SJSA1 (cell line): ENCODE measurements at places on chromosomes 12 and 14. TPM values are rescaled to one million over a fixed set of nuclear protein-coding genes. Genes with fewer than 3 reads are reported as not detected.

- DNase-seq: no peak
- H3K4me3 ChIP-seq: no peak overlapping the region
- no peaks in the 10 kb centered on the region for H3K4me1 ChIP-seq
- H3K36me3 ChIP-seq: no peaks in the 10 kb centered on the region
- H3K27me3 ChIP-seq: peaks cover 20% of the 10 kb centered on the region
- H3K27ac ChIP-seq: no peak overlapping the region
Measured at GRCh38 chr12:5912011-5912410, 33.0 kb downstream of the ANO2 start.

- H3K27me3 ChIP-seq: no peaks in the 10 kb centered on the region
- H3K4me1 ChIP-seq: peaks cover 12% of the 10 kb centered on the region
- H3K27ac ChIP-seq: no peak overlapping the region
- H3K36me3 ChIP-seq: peaks cover 4% of the 10 kb centered on the region; the same call in 1 of the 2 replicates
- DNase-seq: no peak
Measured at GRCh38 chr14:50816395-50817047, 14.4 kb downstream of the NIN start.

Gene LTB4R2
- total RNA-seq: 3.1 and 10.1 TPM in 2 replicates

DNA sequence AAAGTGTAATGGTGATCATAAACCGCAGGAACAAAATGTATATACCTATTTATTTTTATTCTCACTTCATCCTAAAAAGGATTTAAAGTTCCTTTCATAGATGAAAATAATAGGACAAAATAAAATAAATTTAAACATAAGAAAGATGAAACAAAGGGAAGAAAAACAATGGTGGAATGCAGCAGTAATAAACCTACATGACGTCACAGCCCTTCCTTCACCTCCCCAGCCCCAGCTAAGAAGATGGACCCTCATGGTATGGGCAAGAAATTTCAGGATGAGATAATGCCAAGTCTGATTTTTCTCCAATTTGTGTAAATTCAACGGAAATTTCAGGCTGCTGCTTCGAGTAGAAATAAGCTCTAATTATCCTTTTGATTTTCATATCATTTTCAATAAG lies 381.0 kb downstream of the LRIG3 start:
- H3K4me3 ChIP-seq: no peak overlapping the region
- H3K27me3 ChIP-seq: no peaks in the 10 kb centered on the region
- peaks cover 51% of the 10 kb centered on the region for H3K4me1 ChIP-seq
- no peaks in the 10 kb centered on the region for H3K36me3 ChIP-seq

- no peaks in the 10 kb centered on the region; the same call in 1 of the 2 replicates for H3K27me3 ChIP-seq
- no peak overlapping the region for H3K27ac ChIP-seq
- no peak for DNase-seq
- H3K4me1 ChIP-seq: no peaks in the 10 kb centered on the region
Measured at GRCh38 chr14:56720703-56721460, 89.4 kb downstream of the OTX2 start.

- no peaks in the 10 kb centered on the region for H3K4me1 ChIP-seq
- H3K27me3 ChIP-seq: no peaks in the 10 kb centered on the region
- no peak overlapping the region for H3K4me3 ChIP-seq
- no peaks in the 10 kb centered on the region for H3K36me3 ChIP-seq
Measured at GRCh38 chr12:14315501-14315900, 50.0 kb upstream of the ATF7IP start.
